CD14-positive monocyte (primary cell): ENCODE measurements at places on chromosomes 1 and 21.

GRCh38 chr1:117782056-117782455 lies 147.4 kb downstream of the GDAP2 start:
- DNase-seq = no peak

- no peak for DNase-seq
Measured at GRCh38 chr1:114107474-114108435, 45.9 kb downstream of the SYT6 start.

DNA sequence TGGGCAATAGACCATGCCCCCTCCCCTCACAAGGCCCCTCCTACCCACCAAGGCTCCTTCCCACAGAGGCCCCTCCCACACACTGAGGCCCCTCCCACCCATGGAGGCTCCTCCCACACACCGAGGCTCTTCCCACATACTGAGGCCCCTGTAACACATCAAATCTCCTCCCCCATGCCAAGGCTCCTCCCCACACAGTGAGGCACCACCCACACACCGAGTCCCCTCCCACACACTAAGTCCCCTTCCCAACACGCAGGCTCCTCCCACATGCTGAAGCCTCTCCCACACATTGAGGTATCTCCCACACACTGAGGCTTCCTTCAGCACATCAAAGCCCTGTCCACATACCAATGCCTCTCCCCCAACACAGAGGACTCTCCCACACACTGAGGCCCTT lies 391.8 kb downstream of the CAMTA1 start:
- no peak for DNase-seq

DNA sequence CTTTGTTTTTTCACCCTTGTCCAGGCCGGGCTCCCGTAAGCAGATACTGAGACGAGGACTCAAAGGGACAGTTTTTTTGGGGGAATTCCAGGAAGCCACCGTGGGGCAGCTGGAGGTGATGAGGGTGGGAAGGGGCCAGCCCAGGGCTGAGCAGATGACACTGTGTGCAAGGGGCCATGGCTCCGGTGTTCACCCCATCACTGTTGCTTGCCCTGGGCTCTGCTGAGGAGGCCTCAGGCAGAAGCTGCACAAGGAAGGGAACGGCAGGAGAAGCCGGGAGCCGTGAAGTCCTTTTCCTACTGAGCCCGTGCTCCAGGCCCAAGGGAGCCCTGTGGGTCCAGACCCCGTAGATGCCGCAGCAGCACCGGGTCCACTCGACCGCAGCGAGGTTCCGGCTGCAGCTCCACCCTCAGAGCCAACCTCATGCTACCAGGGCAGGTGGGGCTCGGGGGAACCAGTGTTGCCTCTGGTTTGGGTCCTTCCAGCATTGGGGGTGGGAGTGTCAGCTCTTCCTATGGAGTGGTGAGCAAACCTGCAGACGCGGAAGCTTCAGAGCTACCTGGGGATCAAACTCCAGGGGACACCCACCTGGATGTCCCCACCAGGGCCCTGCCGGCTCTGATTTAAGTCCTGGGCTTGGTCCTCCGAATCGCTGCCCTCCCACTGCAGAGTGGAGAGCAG lies 4.3 kb upstream of the CALML6 start:
- DNase-seq = no peak

- DNase-seq = no peak
Measured at GRCh38 chr1:190881064-190881463, 403.4 kb upstream of the BRINP3 start.

GRCh38 chr1:230831771-230832170 lies 36.5 kb downstream of the C1orf198 start:
- no peak for DNase-seq

- no peak for DNase-seq
Measured at GRCh38 chr1:47565676-47566075, 127.8 kb downstream of the FOXD2 start.

GRCh38 chr21:45740491-45741357 lies 97.2 kb downstream of the PCBP3 start:
- DNase-seq = no peak

DNA sequence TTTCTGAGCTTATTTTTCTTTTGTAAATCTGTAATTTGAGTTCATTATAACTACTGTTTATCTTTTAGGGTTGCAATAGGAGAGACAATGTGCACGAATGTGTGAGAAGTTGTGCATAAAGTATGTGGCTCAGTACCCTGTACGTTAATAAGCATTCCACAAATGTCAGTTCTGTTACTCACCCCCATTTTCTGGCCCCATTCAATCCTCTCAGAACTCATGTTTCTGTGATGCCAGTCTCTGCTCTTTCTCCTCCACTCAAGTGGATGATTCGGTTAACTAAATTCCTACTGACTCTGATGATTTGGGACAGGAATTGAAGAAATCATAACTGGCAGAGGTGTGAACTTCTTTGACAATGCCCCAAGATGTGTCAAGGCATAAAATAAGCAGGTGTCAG lies 10.2 kb upstream of the DMRTB1 start:
- no peak for DNase-seq

- peak; percentile 98 for DNase-seq
Measured at GRCh38 chr1:207336559-207337467, 15.3 kb downstream of the CD55 start.

GRCh38 chr1:27878787-27879335 lies 6.5 kb downstream of the THEMIS2 start:
- DNase-seq = no peak

DNA sequence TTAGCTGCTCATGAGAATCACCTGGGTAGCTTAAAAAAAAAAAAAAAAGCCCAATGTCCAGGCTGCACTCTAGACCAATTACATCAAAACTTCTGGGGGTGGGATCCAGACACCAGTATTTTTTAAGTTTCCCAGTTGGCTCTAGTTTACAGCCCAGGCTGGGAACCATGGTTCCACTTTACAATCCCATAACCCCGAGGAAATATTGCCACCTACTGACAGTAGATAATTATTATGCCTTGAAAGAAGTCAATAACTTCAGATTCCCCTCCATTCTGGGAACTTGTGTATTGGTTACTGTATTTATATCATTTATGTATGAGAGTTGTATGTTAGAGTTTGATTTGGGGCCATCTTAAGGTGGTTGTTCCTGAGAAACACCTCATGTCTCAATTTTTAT lies 100.2 kb downstream of the SPATA46 start:
- DNase-seq = peak; percentile 27

DNA sequence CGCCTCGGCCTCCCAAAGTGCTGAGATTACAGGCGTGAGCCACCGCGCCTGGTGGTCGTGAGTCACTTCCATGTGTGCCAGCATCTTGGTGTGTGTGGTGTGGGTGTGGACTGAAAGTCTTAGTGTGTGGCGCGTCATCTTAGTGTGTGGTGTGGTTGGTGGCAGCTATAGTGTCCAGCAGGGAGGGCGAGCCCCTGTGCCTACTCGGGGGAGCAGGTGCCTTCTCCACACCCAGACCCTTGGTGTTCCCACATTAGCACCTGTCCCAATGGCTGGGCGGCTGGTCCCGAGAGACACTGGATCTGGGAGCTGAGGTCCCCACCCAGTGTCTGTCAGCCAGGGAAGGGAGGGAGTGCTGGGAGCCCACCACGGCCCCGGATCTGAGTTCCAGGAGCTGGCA lies 2.8 kb downstream of the SCNN1D start:
- peak; percentile 44 for DNase-seq

GRCh38 chr1:229161740-229162139 lies 109.2 kb upstream of the RAB4A start:
- DNase-seq = no peak

GRCh38 chr1:4085546-4085945 lies 185.5 kb upstream of the C1orf174 start:
- DNase-seq = no peak

GRCh38 chr1:236394879-236395229 lies 768 bp downstream of the EDARADD start:
- no peak for DNase-seq

DNA sequence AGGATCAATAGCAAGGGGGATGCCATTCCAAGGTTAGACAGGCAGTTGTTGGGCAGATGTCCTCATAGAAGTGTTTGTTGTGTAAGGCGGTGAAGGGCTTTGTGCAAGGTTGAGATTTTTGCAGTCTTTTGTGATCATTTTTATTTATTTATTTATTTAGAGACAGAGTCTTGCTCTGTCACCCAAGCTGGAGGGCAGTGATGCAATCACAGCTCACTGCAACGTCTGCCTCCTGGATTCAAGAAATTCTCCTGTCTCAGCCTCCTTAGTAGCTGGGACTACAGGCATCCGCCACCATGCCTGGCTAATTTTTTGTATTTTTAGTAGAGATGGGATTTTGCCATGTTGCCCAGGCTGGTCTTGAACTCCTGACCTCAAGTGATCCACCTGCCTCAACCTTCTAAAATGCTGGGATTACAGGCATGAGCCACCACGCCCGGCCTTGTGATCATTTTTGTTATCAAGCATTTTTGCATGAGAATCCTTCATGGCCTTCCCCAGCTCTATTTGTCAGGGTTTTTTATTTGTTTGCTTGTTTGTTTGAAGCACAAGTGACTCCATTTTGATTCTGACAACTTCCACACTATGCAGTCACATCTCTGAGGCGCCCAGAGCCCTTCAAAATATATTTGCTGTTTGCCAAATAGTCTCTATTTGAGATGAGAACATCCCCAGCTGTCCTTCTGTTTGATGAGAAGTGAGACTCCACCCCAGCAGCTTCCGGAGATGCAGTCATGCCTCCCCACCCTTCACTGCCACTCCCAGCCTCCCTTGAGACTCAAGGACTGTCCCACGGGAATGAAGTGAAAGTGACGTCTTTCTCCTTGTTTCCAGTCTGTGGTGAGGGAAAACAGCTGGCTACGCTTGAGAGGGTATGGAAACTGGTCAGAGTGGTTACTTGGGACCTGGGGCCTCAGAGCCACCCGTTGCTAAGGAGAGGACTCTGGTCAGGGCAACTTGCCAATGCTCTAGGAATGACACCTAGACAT lies 38.0 kb downstream of the TMEM50B start:
- DNase-seq = peak; percentile 28

GRCh38 chr1:16905110-16905867 lies 9.5 kb downstream of the RNU1-2 start:
- DNase-seq = peak; percentile 61

- DNase-seq = no peak
Measured at GRCh38 chr1:62539028-62539447, 58.3 kb upstream of the ANGPTL3 start.

GRCh38 chr1:35555212-35555584 lies 2.0 kb downstream of the KIAA0319L start:
- DNase-seq = no peak

- no peak for DNase-seq
Measured at GRCh38 chr1:12591267-12591938, 26.6 kb downstream of the DHRS3 start.
